NCI-H2107 (cell line): ENCODE measurements at places on chromosomes 6 and 20.

GRCh38 chr6:4336084-4336483, 200.7 kb upstream of the ECI2 start:
- no peak for DNase-seq

DNA sequence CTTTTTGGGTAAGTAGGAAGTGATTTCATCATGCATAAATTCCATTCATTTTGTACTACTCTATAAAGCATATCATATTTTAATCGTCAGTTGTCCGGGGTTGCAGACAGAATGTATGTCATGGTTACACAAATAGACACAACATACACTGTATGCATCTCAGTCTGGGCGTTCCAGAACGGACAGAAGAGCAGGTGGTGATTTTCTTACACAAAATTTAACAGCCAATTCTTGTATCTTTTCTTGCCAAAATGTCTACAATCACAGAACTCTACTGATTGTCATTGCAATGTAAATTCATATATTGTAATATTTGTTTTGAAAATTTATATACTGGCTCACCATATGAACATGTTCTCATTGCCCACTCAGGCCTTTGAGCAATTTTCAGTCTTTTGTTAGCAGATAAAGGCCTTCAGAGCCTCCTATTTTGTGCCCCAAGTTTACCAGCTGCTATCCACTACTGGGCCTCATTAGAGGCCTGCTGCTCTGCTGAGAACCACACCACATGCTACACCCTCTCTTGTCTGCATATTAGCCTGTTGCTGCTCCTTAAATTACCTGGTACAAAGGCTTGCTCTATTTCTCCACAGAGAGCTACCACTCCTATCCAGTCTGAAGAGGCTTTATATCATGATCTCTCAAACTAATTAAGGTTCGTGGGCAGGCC, 61.5 kb downstream of the PRDM13 start:
- DNase-seq: peak; percentile 52

GRCh38 chr6:7546383-7546782, 4.9 kb downstream of the DSP start:
- no peak for DNase-seq

GRCh38 chr20:61331543-61331942, 79.5 kb downstream of the CDH4 start:
- DNase-seq: no peak

DNA sequence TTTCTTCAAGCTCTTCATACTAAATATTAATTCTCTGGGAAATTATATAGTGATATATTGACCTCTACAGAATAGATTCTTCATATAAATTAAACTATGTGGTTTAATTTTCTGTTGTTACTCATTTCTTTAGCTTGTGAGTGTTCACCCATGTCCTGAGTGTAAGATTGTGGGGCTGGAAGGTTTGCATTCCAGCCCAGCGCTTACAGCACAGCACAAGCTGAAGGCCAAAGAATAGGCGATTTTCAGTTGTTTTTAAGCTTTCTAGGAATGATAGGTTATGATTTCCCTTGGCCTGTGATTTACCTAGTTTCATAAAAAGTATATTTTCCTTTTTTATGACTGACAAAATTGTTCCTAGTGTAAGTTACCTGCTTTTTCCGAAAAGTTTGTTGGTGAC, 194.1 kb downstream of the PLCB1 start:
- DNase-seq: no peak

DNA sequence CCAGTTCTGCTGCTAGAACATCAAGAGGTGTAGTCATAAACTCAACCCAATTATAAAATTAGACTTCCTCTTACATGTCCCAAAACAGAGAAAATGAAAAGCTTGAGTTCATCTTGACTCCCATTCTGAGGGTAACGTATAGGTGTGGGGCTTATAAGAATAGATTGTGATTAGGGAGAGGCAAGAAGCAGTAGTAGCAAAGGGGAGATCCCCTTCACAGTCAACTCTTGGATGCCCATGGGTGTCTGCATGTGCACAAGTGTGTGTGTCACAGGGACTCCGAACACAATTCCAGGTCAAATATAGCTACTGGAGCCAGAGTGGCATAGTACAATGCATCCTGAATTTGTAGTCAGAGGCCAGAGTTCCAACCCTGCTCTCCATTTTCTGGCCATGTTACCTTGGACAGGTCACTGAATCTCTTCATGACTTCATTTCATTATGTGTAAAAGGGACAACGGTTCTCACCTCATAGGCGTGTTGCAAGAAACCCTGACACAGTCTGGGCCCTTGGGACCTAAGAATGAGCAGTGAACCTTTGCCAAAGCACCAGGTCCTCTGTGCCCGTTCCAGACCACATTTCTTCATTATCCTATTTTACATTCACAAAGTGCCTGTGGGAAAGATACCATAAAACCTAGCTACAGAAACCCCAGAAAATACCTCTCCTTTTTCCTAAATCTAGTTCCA, 11.8 kb downstream of the GSTA4 start:
- no peak for DNase-seq

DNA sequence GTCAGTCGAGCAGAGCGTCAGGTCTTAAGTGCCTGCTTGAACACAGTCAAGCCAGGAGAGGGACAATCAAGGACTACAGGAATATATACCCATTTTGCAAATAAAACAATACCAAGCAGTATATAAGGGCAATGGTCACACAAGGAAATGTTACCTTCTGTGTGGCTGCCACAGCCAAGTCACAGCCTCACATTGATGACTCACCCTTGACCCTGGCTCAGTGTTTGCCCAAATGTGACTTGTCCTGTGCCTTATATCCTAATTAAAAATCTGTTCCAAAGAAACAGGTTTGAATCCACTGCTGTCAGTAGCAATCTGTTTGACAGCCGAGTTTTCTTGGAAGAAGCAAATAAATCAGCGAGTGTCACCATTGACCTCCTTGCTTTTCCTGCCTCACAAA, 34.3 kb downstream of the C6orf89 start:
- DNase-seq: no peak

GRCh38 chr6:45756606-45757005, 259.1 kb downstream of the CLIC5 start:
- no peak for DNase-seq

- DNase-seq: no peak
These were observed 204.8 kb downstream of the ADGB start for GRCh38 chr6:146803601-146804000.

DNA sequence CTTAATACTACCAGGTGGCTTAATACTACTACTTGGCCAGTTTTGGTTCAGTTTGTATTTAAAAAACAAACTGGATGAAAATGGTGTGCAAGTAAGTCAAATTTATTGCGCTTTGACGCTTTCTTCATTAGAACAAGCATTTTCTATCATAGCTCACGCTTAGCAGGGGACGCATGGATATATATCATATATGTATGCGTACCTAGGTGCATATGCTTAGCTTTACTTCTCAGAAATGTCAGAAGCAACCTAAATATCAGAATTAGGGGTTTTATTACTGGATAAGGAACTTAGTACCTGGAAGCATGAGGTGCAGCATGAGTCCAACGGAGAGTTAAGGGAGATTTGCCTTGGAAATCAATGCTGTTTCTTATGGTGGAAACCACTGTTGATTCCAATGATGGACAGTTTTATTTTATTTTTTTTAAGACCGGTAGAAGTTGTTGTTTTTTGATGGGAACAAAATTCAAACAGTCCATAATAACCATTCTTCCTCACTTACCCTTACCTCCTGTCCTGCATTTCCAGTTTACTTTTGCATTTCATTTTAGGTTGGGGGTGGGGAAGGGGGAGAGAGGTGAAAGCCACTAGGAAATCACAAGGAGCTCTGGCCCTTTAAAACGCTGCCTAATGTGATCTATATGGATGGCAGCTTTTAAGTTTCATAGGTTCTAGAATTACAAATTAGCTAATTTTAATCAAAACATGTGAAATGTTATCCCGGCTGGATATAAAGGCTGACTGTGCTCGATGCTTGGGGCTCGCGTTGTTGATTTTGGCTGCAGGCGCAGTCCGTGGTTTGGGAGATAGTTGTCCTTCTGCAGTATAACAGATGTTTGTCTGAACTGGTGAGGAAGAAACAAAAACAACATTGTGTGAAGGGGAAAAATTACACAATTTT, 2.1 kb downstream of the SOBP start:
- DNase-seq: no peak

DNA sequence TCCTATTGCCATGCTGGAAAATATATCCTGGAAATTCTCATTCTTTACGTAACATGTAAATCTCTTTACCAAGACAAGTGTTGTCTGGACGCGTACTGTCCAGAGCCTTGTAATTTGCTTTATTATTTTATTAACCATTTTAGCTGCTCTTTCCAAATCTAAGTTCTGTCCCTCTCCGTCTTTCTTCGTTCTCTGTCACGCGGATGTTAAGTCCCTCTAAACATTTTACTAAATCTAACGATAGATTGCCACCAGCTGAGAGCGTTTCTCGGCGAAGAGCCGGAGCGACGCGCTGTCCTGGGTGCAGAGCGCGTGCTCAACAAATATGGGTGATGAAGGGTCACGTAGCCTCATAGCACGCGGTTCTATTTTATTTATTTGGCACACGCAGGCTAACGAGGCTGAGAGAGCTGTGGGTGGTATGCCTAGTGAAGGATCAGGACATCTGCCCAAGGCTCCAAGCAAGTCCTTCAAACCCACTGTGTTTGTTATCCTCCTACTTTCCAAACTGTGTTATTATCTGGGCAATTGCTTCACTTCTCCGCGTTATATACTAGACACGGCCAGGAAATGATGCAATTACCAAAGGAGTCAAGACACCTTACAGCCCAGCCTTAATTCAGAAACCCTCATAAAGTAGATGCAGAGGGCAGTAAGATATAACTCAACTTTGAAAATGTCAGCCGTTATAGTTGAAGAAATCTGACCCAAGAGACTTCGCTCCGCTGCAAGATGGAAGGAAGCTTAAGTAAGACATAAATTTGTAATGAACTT, 10.0 kb upstream of the NCOA7 start:
- DNase-seq: peak; percentile 59

GRCh38 chr6:110813338-110814101, 1.7 kb downstream of the CDK19 start:
- DNase-seq: no peak

DNA sequence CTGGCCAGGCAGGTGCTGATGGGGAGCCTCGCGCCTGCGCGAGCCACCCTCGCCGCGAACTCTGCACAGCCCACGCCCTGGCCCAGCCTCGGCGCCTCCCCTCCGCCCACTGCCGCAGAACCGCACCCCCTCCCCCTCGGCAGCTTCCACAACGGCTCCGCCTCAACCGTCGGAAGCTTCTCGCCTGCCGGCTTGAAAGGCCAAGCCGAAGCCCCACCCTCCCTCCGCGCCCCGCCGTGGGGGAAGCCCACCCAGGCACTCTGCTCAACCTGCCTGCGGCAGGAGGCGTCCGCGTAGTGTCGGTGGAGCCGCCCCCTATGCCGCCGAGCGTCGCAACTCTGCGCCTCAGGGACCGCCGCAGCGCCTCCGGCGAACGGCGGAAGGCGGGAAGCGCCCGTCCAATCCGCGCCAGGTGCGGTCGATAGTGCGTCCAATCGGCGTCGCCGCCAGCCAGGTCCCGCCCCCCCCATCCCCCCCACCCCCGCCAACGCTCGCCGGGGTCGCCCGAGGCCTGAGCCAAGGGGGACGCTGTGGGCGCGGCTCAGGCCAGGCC, at the start of gene SYCP2:
Gene SYCP2 (minus strand): TSS at position 342 of the 553 bp plus-strand sequence. CDS start 11,224 bp downstream, outside the sequence.
- no peak for DNase-seq

DNA sequence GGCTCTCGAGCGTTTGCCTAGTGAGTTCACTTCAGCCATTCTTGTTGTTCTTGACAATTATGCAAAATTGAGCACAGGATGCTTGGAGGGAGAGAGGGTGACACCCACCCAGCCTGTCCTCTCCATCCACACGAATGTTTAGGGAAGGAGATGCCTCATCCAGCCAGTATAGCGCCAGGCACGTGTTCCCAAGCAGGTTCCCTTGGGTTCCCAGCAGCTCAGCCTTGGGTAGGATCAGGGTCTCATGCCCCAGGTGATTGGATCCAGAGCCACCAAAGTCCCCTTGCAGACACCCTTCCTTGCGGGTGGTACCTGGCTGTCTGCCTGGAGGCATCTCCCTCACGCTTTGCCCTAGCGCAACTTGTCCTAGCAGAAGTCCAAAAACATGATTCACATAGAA, 394.9 kb downstream of the CDH4 start:
- no peak for DNase-seq

DNA sequence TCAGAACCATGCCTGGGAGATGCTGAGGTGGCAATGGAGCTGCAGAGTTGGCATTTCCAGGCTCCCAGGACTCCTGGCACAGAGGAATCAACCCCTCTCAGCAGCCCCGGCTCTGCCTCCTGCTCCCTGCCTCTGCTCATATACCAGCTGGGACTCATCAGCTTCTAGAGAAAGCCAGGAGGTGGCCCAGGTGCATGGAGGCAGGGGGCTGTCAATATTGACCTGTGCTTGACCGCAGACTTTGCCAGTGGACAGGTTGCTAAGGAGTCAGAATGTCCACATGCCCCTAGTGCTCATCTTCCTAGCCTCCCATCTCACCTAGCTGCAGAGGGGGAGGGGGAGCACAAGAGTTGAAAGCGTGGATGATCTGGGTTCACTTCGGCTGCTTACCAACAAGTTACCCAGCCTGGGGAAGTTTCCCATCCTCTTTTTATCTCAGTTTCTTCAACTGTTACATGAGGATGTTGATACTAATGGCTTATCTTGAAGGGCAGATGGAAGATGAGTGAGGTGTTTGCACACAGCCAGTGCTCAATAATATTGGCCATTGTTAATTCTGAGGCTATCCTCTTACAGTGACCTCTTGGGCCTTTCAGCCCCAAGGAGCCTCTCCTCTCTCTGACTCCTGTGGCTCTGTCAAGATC, 9.2 kb upstream of the SCRT2 start:
- DNase-seq: no peak

DNA sequence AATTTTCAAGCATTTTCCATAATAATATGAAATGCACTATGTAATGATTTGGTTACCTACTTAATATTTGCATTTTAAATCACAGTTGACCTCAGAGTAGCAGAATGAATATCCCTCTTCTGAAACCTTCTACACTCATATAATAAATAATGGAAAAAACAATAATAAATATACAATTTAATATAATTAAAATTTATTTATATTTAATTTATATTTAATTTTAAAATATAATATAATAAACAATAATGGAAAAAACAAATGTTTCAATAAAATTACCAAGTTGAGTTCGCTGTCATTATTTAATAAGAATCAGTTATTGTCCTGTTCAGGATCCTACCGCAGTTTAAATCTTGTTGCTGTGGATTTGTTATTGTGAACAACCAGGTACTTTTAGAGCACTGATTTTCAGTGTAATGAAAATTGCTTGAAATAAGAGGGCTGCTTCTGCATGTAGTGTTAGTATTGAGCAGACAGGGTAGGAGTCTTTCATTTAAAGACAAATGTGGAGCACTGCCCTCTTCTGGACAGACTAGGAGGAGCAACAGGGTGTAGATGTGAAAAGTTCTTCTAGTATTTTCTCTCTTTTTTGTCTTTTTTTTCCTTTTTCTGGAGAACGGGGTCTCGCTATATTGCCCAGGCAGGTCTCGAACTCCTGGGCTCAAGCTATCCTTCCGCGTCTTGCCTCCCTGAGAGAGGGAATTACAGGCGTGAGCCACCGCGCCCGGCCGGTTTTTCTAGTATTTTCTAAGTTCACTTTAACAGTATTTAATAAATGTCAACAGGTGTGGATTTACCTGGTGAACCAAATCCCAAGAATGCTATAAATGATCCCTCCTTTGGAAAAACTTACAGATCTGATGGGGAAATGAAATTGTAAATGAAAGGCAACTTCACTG, 13.6 kb downstream of the TRAPPC3L start:
- no peak for DNase-seq
